ENCODE measurements at places on chromosomes 2 and 18.

GRCh38 chr2:3321825-3322224 lies 55.8 kb downstream of the EIPR1 start:
- DNase-seq, result no peak

- no peak for DNase-seq
Observed at GRCh38 chr2:43194121-43194869, 32.1 kb downstream of the ZFP36L2 start.

GRCh38 chr2:157897106-157897971 lies 21.2 kb upstream of the ACVR1 start:
- peak; percentile 64 for DNase-seq

DNA sequence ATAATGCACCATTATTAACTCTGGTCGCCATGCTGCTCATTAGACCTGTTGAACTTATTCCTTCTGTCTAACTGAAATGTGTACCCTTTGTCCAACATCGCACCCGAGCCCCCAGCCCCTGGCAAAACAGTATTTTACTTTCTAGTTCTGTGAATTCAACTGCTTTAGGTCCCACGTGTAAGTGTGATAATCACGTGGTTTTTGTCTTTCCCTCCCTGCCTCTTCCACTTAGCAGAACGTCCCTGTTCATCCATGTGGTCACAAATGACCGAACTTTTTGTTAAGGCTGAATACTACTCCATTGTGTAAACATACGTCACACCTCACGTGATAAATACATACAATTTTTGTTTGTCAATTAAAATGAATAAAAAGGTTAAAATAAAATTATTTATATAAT lies 826.9 kb downstream of the DCDC2C start:
- no peak for DNase-seq

DNA sequence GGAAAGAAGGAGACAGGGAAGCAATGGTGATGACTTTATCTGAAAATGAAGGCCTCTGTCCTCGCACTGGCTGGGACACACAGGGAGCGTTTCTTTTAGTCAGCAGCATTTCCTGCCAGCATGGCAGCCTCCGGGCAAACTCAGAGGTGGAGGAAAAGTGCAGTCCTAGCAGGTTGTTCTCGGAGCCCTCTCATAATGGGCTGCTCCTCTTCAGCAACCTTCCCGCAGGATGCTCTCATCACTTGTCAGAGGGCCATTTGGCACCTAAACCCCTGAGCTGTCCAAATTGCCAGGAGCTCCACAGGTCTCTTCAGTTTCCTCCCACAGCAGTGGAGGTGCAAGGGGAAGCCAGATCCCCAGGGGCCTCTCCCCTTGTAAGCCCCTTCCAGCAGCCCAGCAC lies 6.2 kb downstream of the STK39 start:
- no peak for DNase-seq

GRCh38 chr2:99181624-99182000 lies 628 bp downstream of the MRPL30 start:
- DNase-seq, result no peak

DNA sequence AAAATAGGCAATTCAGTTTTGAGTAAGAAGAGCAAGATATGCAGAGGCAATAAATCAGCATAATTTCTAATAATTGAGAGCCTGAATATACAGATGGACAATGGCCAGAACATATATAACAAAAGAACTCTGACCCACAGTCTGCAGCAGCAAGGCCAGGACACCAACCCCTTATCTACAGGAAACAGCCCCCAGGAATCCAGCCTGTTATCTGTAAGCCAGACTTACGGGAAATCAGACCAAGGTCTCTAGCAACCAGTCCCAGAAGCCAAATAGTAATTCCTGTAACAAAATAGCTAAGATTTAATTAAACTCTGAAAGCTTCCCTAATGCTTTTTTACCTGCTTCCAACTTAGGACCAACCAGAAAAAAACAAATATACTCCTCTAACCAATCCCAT lies 434.5 kb upstream of the GYPC start:
- DNase-seq, result no peak

Data from CD8-positive, alpha-beta memory T cell (primary cell).